Esophagus muscularis mucosa (tissue), 4 donors: ENCODE measurements at places on chromosomes 4 and X.

DNA sequence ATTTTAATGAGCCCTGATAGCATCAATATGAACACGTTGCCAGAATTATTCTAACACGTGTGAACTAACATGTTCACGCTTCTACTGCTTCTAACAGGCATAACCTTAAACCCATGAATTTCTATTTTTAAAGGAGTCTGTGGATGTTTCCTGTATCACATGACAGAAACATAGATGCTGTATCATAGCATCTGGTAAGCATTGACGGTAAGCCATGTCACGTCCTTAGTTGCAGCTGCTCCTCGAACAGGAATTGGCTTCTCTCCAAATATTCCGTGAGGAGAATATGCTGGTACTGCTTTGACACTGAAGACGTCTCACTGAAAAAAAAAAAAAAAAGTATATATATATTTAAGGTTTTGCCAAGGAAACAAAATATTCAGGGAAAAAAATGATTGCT lies 105.1 kb upstream of the MXRA5 start:
- no peak for DNase-seq

DNA sequence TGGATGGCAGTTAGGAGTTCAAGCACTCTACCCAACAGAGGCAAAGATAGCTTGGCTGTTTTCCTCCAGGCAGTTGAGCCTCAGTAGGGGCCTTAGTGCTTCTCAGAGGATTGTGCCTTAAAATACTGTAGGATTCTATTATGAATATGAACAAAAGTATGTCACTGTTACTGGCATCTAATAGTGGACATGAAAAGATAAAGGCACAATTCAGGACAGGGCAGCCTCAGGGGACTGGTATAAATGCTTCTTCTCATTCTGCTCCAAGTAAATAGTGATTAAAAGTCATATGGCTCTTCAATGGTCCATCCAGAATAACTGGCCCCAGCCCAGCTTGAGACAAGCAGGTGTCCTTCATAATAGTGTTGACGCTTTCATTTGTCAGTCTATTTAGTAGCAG lies 17.7 kb downstream of the COL4A6 start:
- no peak for DNase-seq

GRCh38 chr4:23970201-23970850 lies 80.5 kb upstream of the PPARGC1A start:
- no peak for DNase-seq

DNA sequence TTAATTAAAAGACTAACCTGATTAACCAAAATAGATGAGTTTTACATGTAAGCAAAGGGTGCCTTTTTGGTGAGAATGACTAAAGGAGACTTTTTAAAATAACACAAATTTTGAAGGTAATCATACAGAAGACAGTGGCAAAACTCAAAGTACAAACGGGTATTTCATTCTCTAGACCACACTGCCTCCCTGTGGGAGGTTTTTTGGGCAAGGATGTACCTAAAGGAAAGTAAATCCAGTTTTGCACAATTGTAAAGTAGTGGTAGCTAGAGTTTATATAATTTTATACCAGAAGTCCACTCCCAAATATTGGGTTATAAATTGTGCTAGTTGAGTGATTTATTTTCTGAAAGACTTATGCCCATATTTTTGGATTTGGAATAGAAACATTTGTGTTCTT lies 201.0 kb downstream of the PAPSS1 start:
- DNase-seq = no peak

DNA sequence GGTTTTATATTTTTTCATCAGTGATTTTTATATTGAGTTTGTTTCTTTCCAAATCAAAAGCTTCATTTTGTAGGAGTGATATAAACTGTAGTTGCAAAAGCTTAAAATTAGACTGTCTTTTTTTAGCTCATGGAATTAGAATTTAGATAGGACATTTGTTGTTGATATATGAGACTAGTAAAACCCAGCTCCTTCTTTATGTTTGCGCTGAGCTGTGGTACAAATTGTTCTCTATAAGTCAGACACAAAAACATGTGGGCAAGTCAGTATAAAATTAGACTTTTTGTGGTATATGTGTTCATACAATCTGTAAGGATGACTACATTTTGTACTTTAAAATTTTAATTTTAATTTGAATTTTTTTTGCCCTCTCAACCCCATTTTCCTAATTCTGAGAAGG lies 18.3 kb downstream of the FHIP1A start:
- DNase-seq = no peak

GRCh38 chr4:67456577-67457196 lies 88.6 kb downstream of the CENPC start:
- DNase-seq = no peak

DNA sequence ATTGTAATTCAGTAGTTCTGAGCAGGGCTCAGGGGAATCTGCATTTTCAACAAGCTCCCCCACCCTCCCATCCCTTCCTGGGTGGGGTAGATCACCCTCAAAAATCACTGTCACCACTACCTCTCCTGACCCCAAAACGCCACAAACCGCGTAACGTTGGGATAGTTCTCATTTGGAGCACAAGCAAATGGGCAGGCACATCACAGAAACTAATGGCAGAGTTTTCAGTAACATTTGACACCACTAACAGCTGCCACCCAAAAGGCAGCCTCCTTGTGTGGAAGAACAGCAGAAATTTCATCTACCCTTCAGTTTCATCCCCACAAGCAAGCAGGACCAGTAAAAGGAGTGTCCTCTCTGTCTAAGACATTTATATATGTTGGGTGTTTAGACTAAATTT lies 132.7 kb downstream of the PALLD start:
- no peak for DNase-seq
